Effector memory CD4-positive, alpha-beta T cell (primary cell): ENCODE measurements at places on chromosomes 12 and 14.

- no peak for DNase-seq
Measured at GRCh38 chr14:70789361-70789760, 20.0 kb downstream of the MAP3K9 start.

GRCh38 chr12:120971299-120972180 lies 6.8 kb upstream of the HNF1A start:
- no peak for DNase-seq

DNA sequence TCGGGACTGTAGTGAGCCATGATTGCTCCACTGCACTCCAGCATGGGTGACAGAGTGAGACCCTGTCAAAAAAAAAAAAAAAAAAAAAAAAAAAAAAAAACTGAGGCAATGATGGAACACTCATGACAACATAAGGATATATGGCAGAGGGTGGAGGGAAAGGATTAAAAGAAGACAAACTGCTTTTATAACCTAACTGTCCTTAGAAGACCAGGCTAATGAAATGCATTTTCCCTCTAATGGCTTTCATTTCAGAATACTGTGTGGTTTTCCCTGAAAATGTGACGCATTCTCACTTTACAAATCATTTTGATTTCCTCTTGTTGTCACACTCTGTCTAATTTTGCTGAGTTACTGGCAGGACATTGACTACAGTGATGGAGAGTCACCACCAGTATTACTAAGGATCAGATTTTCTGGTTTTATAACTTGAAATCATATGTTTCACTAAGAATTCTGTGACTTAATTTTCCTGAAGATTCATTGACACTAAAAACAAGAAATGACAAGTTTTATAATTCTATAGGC lies 137.6 kb upstream of the SSTR1 start:
- DNase-seq, result no peak

GRCh38 chr12:26245175-26245942 lies 50.0 kb downstream of the SSPN start:
- DNase-seq, result no peak

DNA sequence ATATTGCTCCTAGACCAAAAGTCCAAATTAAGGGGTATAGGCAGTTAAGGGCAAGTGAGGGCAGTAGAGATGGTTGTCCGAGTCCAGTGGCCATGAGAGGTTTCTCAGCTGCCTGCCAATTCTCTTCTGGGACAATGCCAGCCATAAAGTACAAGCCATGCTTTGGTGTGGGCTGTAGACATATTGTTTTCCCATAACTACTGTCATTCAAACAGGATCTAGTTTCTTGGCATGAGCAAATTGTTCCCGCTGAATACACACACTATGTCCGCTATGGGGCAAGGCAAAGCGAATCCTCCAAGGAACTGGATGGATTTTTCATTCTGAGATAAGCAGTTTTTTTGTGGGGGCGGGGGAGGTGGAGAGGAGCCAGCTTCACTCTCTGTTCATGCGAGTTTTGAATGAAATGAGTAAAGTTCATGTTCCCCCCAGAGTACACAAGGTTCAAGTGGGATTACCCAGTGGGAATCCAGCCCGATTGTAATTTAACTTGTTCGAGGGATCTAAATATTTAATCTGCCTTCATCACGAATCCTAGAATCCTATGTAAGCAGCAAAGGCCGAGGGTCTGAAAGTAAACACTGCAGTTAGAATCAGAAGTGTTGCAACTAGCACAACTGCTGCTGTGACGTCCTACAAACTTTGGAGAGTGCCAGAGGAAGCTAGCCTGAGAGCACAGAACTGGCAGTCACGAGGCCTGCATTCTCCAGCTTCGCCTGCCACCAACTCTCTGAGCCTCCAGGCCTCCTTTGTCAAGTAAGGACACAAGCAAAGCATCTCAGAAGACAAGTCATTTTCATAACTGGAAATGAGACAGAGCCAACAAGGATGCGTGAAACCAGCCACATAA lies 137.0 kb downstream of the CRADD start:
- no peak for DNase-seq

DNA sequence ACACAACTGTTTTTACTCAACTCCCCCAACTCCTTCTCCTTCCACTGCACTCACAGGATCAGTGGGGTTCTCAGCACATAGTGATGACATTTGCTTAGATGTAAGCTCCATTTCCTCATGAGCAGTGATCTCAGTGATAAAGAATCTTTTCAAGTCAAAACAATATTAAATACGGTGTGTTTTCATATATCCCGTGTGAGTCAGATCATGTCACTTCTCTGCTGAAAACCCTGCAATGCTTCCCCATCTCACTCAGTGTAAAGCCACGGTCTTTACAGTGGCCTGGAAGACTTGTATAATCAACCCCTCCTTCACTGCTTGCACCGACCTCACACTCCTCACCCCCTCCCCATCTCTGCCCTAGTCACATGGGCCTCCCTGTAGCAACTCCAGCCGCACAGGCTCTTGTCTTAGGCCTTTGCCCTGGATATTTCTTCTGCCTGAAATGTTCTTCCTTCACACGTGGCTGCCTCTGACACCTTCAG lies 149.7 kb upstream of the ARHGAP5 start:
- no peak for DNase-seq

DNA sequence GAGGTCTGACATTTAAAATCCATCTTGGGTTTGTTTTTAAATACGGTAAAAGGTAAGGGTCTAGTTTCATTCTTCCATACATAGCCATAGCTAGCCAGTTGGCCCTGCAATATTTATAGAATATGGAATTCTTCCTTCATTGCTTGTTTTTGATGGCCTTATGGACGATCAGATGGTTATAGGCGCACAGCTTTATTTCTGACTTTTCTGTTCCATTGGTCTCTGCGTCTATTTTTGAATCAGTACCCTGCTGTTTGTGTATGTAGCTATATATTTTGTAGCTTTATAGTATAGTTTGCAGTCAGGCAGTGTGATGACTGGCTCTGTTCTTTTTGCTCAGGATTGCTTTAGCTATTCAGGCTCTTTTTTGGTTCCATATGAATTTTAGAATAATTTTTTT lies 366.8 kb upstream of the MIS18BP1 start:
- no peak for DNase-seq

GRCh38 chr12:104048811-104049210 lies 1.2 kb downstream of the GLT8D2 start:
- no peak for DNase-seq

- no peak for DNase-seq
Measured at GRCh38 chr12:102865821-102866615, 51.0 kb downstream of the PAH start.

DNA sequence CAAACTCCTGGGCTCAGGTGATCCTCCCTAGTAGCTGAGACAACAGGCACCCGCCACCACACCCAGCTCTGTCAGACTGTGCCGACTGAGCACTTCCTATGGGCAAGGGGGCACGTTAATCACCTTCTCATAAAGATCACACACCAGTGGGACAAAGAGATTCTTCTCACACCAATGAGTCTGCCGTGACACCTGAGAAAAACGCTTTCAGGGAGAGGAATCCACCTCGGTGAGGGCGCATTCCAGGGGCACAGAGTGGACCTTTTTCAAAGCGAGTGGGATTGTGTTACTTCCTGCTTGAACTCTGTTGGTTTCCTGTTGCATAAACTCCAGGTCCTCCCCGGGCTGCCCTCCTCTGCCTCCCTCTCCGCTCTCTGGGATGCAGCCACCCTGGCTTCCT lies 17.5 kb upstream of the SCARB1 start:
- no peak for DNase-seq

DNA sequence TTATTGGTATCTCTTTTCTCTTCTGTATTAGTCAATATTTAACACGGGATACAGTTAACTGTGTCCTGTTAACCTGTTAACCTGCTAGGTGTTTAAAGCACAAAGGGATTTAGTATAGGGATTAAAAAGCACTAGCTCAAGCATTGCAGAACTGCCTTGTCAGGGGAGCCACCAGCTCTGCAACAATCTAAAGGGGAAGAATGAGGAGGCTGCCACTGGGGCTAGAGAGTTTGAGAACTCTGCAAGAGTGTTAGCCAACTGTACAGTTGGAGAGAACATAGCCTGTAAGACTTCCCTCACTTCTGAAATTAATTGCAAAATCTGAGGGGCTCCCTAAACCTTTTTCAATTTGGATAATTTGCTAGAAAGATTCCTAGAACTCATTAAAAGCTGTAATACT lies 6.5 kb upstream of the VRK1 start:
- no peak for DNase-seq

DNA sequence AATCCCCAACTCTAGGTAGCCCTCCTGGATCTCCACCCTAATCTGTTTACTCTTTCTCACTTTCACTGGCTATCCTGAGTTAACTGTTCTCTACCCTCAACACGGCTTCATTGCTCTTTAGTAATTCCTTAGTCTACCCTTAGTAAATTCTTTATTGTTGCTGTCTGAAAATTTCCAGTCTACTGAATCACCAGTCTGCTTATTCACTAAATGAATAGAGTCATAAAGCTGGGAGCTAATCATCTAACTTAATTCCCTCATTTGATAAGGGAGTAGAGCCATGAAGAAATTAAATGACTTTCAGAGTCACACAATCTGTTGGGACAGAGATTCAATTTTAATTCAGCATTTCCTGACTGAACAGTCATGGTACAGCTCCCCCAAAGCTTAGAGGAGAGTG lies 36.5 kb downstream of the YEATS4 start:
- no peak for DNase-seq

GRCh38 chr14:70392676-70393075 lies 24.2 kb downstream of the SYNJ2BP start:
- DNase-seq, result no peak

GRCh38 chr12:124756166-124756565 lies 107.5 kb downstream of the SCARB1 start:
- no peak for DNase-seq

- DNase-seq, result no peak
Measured at GRCh38 chr12:78753058-78753457, 111.5 kb upstream of the SYT1 start.

DNA sequence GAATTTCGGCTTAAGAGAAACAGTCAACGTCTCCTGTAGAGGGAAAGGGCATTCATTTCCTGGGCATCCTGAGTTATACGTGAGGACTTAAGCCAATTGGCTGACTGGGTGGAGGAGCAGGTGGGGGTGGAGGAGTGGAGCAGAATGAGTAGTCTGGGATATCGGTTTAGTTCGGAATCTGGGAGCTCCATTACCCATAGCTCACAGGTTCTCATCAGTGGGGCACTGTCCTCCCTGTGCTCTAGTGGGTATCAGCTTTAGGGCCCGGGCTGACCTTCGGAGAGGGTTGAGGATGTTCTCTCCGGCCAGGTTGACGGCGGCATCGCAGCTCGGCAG lies 704 bp downstream of the SDR39U1 start:
- DNase-seq, result no peak

GRCh38 chr12:124088217-124088907 lies 115.3 kb downstream of the ZNF664 start:
- DNase-seq, result no peak

GRCh38 chr12:56037161-56037560 lies 4.6 kb upstream of the RPS26 start:
- no peak for DNase-seq

- DNase-seq, result no peak
Measured at GRCh38 chr12:2825132-2825531, 9.7 kb downstream of the NRIP2 start.

DNA sequence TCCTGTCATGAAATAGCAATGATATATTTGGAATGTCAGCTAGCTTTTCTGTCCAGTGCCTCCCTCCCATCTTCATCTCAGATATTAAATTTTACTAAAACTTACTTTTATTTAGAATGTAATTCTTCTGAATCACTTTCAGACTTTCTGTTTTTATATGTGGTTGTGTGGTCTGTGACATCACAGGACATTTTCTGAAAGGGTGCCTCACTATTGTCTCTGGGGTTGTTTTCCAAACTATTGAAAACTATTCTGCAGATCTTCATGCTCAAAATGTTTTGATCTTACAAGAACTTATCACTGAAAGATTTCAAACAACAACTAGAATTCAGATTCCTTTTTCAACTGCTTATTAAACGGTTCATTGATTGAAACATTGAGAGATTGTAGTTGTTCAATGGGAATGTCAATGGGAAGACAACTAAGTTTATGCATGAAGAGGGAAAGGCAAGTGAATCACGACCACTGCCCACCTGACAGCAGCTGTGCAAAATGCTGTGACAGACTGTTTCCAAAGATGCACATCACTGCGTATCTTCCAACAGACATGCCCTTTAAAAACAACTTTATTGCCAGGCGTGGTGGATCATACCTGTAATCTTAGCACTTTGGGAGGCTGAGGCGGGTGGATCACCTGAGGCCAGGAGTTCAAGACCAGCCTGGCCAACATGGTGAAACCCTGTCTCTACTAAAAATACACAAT lies 51.3 kb downstream of the KLRG1 start:
- DNase-seq, result no peak

GRCh38 chr14:24238123-24238522 lies 4.3 kb downstream of the TINF2 start:
- no peak for DNase-seq

DNA sequence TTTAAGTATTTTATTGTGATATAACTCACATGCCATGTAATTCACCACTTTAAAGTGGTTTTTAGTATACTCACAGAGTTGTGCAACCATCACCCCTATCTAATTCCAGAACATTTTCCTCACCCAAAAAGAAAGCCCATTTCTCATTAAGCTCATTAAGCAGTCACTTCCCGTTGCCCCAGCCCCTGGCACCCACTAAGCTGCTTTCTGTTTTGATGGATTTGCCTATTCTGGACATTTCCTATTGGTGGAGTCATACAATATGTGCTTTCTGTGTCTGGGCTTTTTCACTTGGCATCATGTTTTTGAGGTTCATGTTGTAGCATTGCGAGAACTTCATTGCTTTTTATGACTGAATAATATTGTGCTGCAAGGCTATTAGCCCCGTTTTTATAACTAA lies 66.0 kb downstream of the ARL6IP4 start:
- DNase-seq, result no peak

- no peak for DNase-seq
Measured at GRCh38 chr12:53856132-53856531, 82.5 kb upstream of the HOXC13 start.

DNA sequence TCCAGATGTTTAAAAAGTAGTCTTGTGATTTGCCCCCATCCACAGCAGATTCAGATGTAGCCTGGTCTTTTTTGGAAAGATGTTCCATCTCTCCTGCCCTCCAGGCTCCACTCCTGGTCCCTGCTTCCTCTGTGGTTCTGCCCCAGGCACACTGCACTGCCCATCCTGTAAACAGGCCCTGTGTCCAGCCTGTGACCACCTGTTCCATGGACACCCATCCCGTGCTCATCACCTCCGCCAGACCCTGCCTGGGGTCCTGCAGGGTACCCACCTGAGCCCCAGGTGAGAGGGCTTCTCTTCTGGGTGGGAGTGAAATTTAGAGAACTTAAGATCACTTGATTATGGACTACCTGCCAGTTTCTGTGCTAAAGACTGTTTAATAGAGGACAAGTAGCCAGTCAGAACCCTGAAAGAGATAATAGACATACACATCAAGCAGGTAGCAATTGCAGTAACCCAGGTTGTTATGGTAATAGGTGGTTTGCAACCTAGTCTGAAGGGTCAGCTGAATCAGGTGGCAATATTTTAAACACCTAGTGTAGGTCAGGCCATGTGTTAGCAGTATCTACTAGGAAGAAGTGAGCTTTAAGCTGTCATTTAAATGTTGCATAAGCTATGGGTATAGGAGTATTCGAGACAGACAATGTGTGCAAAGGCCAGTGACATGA lies 2.1 kb downstream of the RNF31 start:
- DNase-seq, result no peak
